ENCODE measurements at places on chromosomes 12 and 14. TPM values are rescaled to one million over a fixed set of nuclear protein-coding genes. Genes with fewer than 3 reads are reported as not detected.

- no peak overlapping the region for H3K27ac ChIP-seq
- H3K27me3 ChIP-seq: no peaks in the 10 kb centered on the region
- no peaks in the 10 kb centered on the region for H3K36me3 ChIP-seq
- no peak for DNase-seq
- H3K4me3 ChIP-seq: no peak overlapping the region
- no peaks in the 10 kb centered on the region for H3K4me1 ChIP-seq
Measured at GRCh38 chr14:90585106-90585505, 188.3 kb downstream of the CALM1 start.

- no peak overlapping the region for H3K27ac ChIP-seq
- H3K4me1 ChIP-seq: peaks cover 16% of the 10 kb centered on the region
- H3K36me3 ChIP-seq: no peaks in the 10 kb centered on the region
- H3K27me3 ChIP-seq: no peaks in the 10 kb centered on the region
- no peak overlapping the region for H3K4me3 ChIP-seq
Measured at GRCh38 chr14:99676657-99677056, 7.4 kb upstream of the CYP46A1 start.

DNA sequence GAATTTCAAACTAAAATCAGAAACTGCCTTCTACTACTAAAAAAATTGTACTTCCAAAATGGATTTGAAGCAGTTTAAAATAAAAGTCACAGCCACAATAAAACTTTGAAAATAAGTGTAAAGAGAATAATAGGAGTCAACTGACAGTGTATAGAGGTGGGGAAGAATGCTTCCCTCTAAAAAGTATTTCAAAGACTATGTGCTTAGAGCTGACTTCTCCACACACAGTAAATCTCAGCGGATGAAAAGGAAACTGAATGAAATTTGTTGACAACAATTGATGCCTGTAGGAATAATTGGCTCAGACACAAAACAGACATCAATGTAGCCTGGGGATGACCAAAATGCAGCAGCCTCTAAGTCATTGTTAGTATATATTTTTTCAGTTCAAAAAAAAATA, 7.9 kb downstream of the IGF1 start:
- no peak overlapping the region for H3K4me3 ChIP-seq
- DNase-seq: no peak
- no peak overlapping the region for H3K27ac ChIP-seq
- no peaks in the 10 kb centered on the region for H3K4me1 ChIP-seq

Gene HHIPL1
- total RNA-seq: 2.6 TPM

Gene KRT71
- not detected for total RNA-seq

DNA sequence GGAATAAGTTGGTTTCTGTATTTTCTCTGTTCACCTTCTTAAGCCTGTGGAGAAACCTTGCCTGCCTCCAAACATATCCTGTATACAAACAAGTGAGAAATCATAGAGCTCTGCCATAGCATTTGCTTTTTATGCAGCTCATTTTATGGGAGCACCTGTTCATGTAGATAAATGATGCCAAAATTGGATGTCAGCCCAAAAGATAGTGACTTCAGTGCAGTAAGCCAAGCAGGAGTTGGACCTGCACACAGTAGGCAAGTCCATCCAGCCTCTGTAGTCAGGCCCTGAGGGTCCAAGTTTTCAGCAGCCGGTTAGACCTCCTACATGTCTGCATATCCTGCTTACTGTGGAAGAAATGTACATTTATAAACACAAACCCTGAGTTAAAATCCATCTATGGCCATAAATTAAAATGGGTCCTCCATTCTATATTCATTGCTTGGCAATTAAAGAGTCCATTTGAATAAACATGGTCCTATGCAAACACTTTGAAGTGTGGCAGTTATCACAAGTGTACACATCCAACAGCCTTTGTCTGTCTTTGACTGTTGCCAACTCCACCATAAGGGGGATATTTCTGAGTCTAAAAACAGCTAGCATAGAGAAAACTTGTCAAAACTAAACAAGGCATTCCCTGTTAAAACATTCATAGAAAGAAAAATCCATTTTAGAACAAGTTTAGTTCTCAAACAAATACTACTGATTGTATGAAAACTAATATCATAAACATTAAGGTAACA, 847.8 kb downstream of the RPS29 start:
- H3K27ac ChIP-seq: no peak overlapping the region
- H3K36me3 ChIP-seq: no peaks in the 10 kb centered on the region
- no peak for DNase-seq
- H3K4me1 ChIP-seq: no peaks in the 10 kb centered on the region

DNA sequence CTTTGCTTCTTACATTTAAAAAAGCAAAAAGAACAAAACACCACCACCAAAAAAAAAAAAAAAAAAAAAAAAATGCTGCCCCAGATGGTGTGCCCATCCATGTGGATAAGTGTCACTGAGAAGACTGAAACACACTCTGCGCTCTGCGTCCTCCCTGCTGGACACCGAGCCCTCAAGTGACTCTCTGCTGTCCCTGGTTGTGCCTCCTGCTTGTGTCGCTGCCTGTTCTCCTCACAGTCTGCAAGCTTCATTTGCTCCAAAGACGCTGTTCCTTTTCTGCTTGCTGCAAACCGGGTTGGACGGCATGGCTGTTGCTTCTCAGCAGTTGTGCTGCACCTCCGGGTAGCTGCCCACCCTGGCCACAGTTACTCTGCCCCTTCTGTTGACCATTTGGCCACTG, 276.2 kb upstream of the ATP2B1 start:
- no peak overlapping the region for H3K4me3 ChIP-seq
- H3K4me1 ChIP-seq: no peaks in the 10 kb centered on the region
- DNase-seq: no peak
- no peaks in the 10 kb centered on the region for H3K27me3 ChIP-seq

DNA sequence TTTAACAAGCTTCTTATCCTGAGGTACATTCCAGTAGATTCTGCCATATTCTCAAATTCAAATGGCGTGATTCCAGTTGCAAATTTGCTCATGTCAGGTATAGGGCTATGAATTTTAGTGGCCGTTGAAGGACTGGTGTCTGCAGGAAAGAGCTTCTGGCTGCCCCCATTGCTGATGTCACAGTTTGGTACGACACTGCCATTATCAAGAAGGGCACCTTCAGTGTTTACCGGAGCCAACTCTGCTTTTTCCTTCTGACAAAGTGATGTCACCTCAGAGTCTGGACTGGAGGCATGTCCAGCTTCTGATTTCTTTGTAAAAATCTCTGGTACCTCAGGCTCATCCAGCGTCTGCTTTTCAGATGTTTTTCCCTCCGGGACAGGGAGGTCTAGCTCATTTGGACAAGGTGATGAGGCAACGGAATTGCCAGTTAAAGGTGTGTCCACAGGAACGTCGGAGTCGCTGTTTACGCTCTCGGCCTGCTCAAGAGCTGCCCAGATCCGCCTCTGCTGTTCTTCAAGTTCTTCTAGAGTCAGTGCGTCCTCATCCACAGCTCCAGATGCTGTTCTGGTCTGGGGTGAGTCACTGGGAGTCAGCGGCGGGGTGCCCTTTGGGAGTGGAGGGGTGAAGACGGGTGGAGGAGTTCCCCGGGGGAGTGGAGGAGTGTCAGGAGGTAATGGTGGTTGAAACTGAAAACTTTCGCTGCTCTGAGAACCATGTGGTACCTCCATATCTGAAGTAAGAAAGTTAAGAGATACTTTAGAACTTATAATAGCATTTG, 27.0 kb downstream of the ZCCHC8 start:
- H3K27me3 ChIP-seq: no peaks in the 10 kb centered on the region
- peaks cover 51% of the 10 kb centered on the region for H3K36me3 ChIP-seq
- DNase-seq: no peak
- H3K27ac ChIP-seq: no peak overlapping the region

Gene SOAT2
- total RNA-seq: not detected

DNA sequence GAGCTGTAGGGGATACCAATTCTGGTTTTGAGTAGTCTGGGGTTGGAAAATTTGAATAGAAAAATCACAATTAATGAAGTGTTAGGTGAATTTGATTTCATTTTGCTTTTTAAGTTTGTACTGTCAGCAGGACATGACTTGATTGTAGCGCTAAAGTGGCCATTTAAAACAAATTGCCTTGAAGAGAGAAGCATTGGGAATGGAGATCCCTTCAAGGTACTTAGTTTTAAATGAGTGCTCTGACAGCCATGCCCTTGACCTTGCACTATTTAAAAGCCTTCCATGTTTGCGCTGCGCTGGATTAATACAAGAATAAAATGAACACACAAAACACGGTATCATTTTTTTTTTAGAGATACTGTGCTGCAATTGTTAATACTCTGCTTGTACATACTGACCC, 345.9 kb downstream of the NAV3 start:
- H3K27ac ChIP-seq: no peak overlapping the region
- no peaks in the 10 kb centered on the region for H3K27me3 ChIP-seq
- no peak overlapping the region for H3K4me3 ChIP-seq
- H3K36me3 ChIP-seq: no peaks in the 10 kb centered on the region
- H3K4me1 ChIP-seq: no peaks in the 10 kb centered on the region

GRCh38 chr14:24172261-24172860, 481 bp downstream of the REC8 start:
- no peak overlapping the region for H3K27ac ChIP-seq
- no peaks in the 10 kb centered on the region for H3K36me3 ChIP-seq
- no peaks in the 10 kb centered on the region for H3K27me3 ChIP-seq
- H3K4me3 ChIP-seq: peak overlapping the region; percentile 66

Gene DEPDC4
- 4.8 TPM for total RNA-seq

- no peak overlapping the region for H3K4me3 ChIP-seq
- no peaks in the 10 kb centered on the region for H3K36me3 ChIP-seq
- peaks cover 1% of the 10 kb centered on the region for H3K4me1 ChIP-seq
Measured at GRCh38 chr14:101372894-101373620, 188.2 kb upstream of the DIO3 start.

Gene SIX4
- 38.9 TPM for total RNA-seq

Gene SAMD15
- total RNA-seq: 0.99 TPM

DNA sequence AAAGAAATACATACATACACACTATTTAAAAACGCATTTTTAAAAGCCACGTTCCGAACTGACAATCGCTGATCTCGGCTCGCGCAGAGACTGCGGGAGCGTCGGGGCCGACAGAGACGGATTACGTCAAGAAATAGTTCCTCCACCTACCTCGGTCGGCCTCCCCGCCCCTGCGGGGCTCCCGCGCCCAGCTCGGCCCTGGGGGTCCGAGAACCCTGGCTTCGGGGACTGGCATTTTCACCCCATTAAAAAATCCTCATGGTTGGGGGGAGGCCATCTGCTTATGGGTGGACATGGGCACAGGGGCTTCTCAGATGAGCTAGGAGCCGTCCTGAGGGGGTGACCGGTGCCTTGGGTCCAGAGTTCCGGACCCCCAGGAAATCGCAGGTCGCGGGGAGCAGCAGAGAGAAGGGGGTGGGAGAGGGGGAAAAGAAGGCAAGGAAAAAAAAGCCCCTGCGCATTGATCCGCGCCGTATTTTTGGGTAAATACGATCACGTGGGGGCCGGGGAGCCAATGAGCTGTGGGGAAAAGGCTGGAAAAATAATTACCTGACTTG, 324 bp upstream of the HOXC9 start:
- H3K27ac ChIP-seq: no peak overlapping the region
- DNase-seq: no peak
- H3K36me3 ChIP-seq: no peaks in the 10 kb centered on the region
- H3K27me3 ChIP-seq: peaks cover 100% of the 10 kb centered on the region
- H3K4me1 ChIP-seq: peaks cover 2% of the 10 kb centered on the region
- no peak overlapping the region for H3K4me3 ChIP-seq

- H3K36me3 ChIP-seq: no peaks in the 10 kb centered on the region
- no peak for DNase-seq
- H3K4me1 ChIP-seq: peaks cover 2% of the 10 kb centered on the region
- H3K27ac ChIP-seq: no peak overlapping the region
Measured at GRCh38 chr12:100186071-100186470, 14.5 kb upstream of the ACTR6 start.

DNA sequence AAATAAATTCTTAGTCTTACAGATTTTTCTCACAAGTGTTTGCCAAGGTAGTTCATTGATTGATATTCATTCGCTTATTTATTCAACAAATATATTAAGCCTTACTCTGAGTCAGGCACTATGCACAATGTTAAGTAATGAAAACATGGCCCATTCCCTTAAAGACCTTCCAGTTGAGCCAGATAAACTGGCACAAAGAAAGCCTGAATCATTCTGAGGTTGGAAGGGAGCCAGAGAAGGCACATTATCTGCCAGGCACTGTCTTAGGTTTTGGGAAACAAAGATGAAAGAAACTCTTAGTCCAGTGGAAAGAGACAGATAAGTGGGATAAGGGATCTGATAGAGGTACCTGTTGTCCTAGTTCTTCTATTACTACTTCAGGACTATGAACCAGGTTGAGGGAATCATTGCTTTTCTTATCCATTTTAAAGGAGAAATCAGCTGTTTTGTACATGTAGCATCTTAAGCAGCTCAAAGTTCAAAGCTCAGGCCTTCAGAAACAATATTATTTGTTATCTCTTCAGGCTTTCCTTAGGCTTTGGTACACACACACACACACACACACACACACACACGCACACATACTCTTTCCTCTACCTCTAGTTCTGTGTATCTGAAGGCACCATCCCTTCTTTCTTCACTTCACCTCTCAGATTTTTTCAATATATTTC, 27.0 kb downstream of the PDE6H start:
- H3K4me3 ChIP-seq: no peak overlapping the region
- H3K4me1 ChIP-seq: peaks cover 2% of the 10 kb centered on the region
- no peak overlapping the region for H3K27ac ChIP-seq
- H3K36me3 ChIP-seq: no peaks in the 10 kb centered on the region
- no peaks in the 10 kb centered on the region for H3K27me3 ChIP-seq
- DNase-seq: no peak

DNA sequence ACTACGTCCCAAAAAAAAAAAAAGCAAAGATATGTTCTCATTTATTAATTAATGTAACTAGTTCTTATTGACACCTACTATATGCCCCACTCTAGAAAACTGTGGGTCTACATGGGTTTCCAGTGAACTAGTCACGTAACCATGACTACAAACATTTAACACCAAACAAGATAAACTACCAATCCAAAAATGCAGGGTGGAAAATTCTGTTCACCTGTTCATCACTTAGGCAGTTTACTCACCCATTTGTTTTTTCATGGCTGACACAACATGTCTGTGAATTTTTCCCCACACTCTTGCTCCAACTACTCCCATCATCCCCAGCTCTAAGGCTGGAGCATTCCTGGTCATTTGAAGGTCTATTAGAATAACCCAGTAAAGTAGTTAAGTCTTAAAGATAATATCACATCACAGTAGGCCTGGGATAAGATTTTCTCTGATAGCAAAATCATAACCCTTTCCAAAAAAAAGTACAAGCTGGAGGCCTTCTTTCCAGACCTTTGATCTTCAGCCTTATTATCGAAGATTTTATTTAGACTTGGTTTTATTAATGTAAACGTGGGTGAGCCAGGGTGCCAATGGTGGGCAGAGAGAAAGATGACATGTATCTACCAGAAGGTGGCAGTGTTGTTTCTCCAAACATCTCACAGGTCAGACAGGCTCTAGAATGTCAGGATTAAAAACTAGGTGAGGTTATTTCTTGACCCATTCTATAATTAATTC, 61.6 kb upstream of the DAAM1 start:
- no peaks in the 10 kb centered on the region for H3K27me3 ChIP-seq
- no peak overlapping the region for H3K4me3 ChIP-seq
- no peak for DNase-seq
- H3K4me1 ChIP-seq: no peaks in the 10 kb centered on the region
- H3K36me3 ChIP-seq: no peaks in the 10 kb centered on the region

- H3K4me3 ChIP-seq: no peak overlapping the region
- no peak overlapping the region for H3K27ac ChIP-seq
- H3K27me3 ChIP-seq: no peaks in the 10 kb centered on the region
- 0 out of 2 replicates have a peak, but pooled peaks cover 2% of the 10 kb centered on the region for H3K4me1 ChIP-seq
- DNase-seq: no peak
Measured at GRCh38 chr12:110108309-110109036, 15.7 kb upstream of the IFT81 start.

Gene IL22
- not detected for total RNA-seq

Data from H1 (cell line).